Astrocyte (in vitro differentiated cells and primary cell): ENCODE measurements at places on chromosomes 1 and 21. TPM values are rescaled to one million over a fixed set of nuclear protein-coding genes. Genes with fewer than 3 reads are reported as not detected.

The CCDC30 gene
- total RNA-seq, result 2.2 and 2.5 TPM in 2 replicates

The RHBDL2 gene
- not detected in 2 replicates for total RNA-seq

The RBM11 gene
- 2.6 and 3.4 TPM in 2 replicates for total RNA-seq

The FCMR gene
- 0.55 and 0.73 TPM in 2 replicates for total RNA-seq

GRCh38 chr1:51156752-51157151 is 54.7 kb downstream of the C1orf185 start:
- DNase-seq, result no peak

DNA sequence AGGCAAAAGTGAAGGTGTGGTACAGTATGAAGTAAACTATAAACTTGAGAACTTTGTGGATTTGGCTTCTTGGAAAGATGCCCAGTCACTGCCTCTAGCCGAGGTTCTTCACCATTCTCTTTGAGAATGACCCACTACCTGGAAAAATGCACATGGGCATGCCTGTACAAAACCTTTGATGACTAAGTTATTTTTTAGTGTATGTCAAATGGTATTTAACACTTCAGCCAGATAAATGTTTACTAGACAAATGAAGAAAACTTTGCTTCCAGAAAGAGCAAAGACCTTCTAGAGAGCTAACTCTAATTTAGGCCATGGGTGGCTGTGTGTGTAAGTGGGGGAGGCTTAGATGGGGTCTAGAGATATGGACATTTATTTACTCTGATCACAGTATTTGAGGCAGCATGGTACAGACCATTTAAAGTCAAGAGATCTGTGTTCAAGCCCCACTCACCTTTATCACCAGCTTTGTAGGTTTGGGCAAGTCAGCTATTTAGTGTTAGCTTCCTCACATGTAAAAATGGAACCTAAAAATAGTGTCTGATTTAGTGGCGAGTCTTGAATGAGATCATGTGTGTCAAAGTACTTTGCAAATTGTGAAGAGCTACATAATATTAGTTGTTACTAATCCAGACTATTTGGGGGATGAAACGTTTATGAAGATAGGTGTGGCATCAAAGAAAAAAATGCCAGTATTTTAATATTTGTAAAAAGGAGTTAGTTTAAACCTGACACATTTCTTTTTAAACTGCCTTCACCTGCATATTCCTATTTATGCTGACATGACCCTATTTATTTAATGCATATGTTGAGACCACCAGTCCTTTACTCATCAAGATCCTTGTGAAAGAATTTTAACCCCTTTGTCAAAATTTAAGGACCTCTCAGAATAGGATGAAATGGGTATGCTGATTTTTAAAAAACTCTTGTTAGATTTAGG is 20.2 kb downstream of the NFYC start:
- DNase-seq, result peak; percentile 85

- DNase-seq, result no peak
These were observed 2.4 kb downstream of the LYPD8 start for GRCh38 chr1:248753029-248753594.
